ENCODE measurements at places on chromosomes 1 and 21. TPM values are rescaled to one million over a fixed set of nuclear protein-coding genes. Genes with fewer than 3 reads are reported as not detected.

Gene DNAI4
- 4.5 TPM for total RNA-seq

Gene CD1E
- total RNA-seq = not detected

Gene CNIH4
- 37.5 TPM for total RNA-seq

Gene FOXD3
- total RNA-seq = 0.90 TPM

Gene LINGO4
- 7.9 TPM for total RNA-seq

Gene LCE2C
- total RNA-seq = not detected

Gene IGSF5
- total RNA-seq = not detected

Gene ZNF695
- not detected for total RNA-seq

Gene LCE1E
- not detected for total RNA-seq

Gene C4BPA
- not detected for total RNA-seq

Gene GRIK1
- total RNA-seq = not detected

Gene THEM5
- total RNA-seq = not detected

Gene BACE2
- 7.2 TPM for total RNA-seq

Gene PTGS2
- total RNA-seq = 0.08 TPM

Gene GBP7
- total RNA-seq = not detected

Gene GBP4
- 9.7 TPM for total RNA-seq

Gene RAB3B
- not detected for total RNA-seq

Gene DNAJC28
- 4.5 TPM for total RNA-seq

Gene C1orf141
- not detected for total RNA-seq

Gene NTMT2
- not detected for total RNA-seq

Gene KRTAP12-2
- not detected for total RNA-seq

Gene DENND2C
- total RNA-seq = 16.4 TPM

Gene ELAPOR1
- total RNA-seq = 0.37 TPM

Gene GCSAML
- 0.36 TPM for total RNA-seq

Gene HMGN2
- 149 TPM for total RNA-seq

Gene LRIF1
- total RNA-seq = 14.0 TPM

Gene FAM177B
- not detected for total RNA-seq

Gene NUF2
- 0.37 TPM for total RNA-seq

Gene OR2L3
- total RNA-seq = not detected

Gene TSPAN1
- 1.2 TPM for total RNA-seq

Gene ATAD3B
- 9.8 TPM for total RNA-seq

Gene PLA2G2E
- not detected for total RNA-seq

Gene OR2T29
- not detected for total RNA-seq

Gene LRRC71
- not detected for total RNA-seq

Gene SYCP1
- total RNA-seq = not detected

Gene KCNK2
- total RNA-seq = 0.91 TPM

Gene LPGAT1
- total RNA-seq = 19.9 TPM

Gene AIRE
- total RNA-seq = not detected

Gene MANEAL
- total RNA-seq = 3.4 TPM

Gene NTPCR
- 55.6 TPM for total RNA-seq

Data from psoas muscle (tissue), 8 donors.